ENCODE measurements at places on chromosomes 7 and 10.

DNA sequence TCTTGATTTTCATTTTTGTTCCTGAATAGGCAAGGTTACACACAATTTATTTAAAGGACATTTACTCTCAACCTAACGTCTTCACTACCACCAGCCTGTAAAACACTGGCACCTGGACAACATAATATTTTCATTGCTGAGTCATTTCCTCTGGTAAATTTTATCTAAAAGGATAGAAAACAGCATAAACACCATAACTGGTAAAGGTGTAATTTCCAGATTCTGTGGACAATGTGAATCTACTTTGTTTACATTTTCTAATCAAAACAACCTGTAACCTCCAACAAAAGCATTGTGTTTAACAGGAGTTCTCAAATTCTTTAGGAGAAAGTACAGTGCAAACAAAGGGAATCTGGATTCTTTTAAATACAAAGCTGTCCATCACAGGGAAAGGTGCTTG, 472.0 kb upstream of the AKR1E2 start:
- no peak for DNase-seq

GRCh38 chr10:117541909-117542705, 439 bp upstream of the EMX2 start:
- no peak for DNase-seq

DNA sequence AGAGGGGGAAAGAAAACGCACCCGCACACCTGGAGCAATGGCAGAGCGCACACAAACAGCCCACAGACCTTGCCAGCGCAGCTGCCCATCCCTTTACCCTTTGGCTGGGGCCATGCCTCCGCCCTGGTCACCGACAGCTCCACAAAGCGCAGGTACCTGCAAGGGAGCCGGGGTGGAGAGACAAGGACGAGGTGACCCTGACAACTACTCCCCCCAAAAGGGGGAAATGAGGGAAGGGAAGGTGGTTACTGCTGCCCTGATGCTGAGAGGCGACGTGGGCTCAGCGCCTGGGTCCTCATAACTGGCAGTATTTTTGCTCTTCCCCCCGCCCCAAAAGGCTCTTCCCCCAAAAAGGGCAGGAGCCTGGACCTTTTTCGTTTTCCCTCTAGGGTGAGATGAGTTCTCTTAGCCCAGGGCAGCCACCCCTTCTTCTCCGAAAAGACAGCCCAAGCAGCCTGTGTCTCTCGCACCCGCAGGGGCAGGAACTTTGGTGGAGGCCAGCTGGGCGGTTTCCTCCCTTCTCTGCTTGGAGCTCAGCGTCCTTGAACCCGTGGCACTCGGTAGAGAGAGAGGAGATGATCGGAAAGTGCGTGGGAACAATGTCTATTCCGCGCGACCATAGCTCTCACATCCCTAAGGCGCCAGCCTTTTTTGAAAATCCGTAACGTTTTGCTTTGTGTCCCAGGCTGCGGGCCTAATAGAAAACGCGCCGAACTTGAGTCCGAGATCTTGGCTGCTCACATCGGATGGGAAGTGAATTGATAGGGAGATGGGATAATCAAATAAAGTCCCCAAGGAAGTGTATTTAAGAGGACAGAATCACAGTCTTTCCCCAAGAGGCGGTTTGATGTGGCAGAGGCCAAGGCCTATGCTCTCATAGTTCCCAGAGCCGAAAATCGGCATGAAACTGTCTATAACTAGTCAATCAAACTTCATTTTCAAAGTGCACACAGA, 1.0 kb downstream of the NKX2-3 start:
- DNase-seq: no peak

DNA sequence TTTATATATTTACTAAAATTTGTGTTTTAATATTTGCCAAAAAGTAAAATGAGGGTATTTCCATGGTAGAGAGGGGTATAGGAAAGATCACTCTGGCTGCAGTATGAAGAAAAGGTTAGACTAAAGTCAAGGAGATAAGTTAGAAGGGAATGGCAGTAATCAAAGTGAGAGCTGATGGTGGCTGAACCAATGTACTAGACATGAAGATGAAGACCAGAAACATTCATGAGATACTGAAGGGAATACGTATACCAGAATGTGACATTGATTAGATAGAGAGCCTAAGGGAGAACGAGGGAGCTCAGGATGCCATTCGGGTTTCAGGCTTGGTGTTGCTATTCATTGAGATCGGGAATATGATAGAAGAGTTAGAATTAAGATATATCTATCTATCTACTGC, 7.8 kb downstream of the ZNF713 start:
- DNase-seq: no peak

GRCh38 chr10:115432188-115432819, 339.1 kb downstream of the ATRNL1 start:
- DNase-seq: peak; percentile 27

- DNase-seq: peak; percentile 43
These were observed 1217.6 kb upstream of the LRRN3 start for GRCh38 chr7:109873296-109873695.

- no peak for DNase-seq
These were observed 103.6 kb downstream of the PRPF18 start for GRCh38 chr10:13690281-13690825.

DNA sequence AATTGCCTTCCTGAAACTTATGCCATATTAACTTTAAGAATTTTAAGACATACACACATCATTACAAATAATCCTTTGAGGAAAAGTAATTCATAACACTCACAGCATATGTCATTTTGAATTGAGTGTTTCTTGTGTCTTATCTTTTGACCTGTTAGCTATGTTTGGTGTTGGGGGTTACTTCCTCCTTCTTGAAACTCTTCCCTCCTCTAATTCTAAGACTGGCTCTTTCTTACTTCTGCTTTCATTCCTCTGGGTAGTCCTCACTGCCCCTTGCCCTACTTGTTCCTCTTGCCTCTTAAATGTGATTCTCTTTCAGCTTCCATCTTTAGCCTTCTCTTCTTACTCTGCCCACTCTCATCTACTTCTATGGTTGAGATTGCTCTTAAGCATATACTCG, 28.3 kb upstream of the PIP4K2A start:
- DNase-seq: no peak

GRCh38 chr10:121570315-121570714, 27.9 kb downstream of the FGFR2 start:
- DNase-seq: no peak

GRCh38 chr10:132006966-132007365, 25.2 kb upstream of the BNIP3 start:
- no peak for DNase-seq

GRCh38 chr7:101659706-101660105, 30.6 kb upstream of the MYL10 start:
- DNase-seq: no peak

DNA sequence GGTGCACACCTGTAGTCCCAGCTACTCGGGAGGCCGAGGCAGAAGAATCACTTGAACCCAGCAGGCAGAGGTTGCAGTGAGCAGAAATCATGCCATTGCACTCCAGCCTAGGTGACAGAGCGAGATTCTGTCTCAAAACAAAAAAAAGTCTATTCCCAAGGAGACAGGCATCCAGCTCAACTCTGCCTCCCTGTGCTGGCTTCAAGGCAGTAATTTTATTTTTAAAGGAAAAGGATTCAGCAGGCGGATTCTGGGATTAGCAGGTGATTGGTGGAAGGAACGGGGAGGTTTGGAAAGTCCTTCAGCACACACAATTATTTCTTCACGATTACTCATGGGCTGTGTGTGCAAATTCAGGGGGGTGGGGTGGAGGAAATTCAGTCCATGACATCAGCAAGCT, 242.9 kb downstream of the PAXIP1 start:
- no peak for DNase-seq

- no peak for DNase-seq
These were observed 217.1 kb downstream of the IPMK start for GRCh38 chr10:58050575-58050974.

- no peak for DNase-seq
These were observed 262.8 kb upstream of the GRB10 start for GRCh38 chr7:51045319-51046102.

- DNase-seq: no peak
These were observed 15.5 kb upstream of the JAZF1 start for GRCh38 chr7:28195910-28196620.

DNA sequence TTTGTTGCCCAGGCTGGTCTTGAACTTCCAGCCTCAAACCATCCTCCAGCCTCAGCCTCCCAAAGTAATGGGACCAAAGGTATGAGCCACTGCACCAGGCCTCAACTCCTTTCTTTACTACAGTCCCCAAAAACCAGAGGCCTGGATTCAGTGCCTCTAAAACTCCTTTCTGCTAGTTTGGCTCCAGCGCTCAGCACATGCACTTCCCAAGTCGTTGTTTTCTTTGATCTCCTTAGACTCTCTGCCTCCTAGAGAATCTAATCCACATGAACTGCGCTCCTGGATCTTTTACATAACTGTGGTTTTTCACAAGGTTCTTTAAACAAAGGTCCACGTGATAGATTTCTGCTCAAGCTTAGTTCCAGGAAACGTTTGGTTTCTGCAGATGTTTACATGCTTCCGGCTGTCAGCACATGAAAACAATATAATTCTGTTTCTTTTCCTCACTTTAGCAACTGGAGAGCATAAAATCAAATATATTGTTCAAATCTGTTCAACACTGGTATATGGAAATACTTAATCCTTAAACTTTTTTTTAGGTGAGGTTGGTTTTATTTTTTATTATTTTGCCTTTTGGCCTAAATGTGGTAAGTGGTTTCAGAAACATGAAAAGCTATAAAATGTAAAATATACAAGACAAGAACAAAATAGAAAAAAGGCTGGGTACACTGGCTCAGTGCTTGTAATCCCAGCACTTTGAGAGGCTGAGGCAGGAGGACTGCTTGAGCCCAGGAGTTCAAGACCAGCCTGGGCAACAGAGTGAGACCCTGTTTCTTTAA, 270.5 kb upstream of the MKLN1 start:
- DNase-seq: no peak

Measured in SHP77 (cell line).